Stimulated activated CD8-positive, alpha-beta memory T cell treated with anti-CD3 and anti-CD28 coated beads, Interleukin-15, amount 100 ng/mL, for 24 hours (primary cell): ENCODE measurements at places on chromosomes 4 and X.

DNA sequence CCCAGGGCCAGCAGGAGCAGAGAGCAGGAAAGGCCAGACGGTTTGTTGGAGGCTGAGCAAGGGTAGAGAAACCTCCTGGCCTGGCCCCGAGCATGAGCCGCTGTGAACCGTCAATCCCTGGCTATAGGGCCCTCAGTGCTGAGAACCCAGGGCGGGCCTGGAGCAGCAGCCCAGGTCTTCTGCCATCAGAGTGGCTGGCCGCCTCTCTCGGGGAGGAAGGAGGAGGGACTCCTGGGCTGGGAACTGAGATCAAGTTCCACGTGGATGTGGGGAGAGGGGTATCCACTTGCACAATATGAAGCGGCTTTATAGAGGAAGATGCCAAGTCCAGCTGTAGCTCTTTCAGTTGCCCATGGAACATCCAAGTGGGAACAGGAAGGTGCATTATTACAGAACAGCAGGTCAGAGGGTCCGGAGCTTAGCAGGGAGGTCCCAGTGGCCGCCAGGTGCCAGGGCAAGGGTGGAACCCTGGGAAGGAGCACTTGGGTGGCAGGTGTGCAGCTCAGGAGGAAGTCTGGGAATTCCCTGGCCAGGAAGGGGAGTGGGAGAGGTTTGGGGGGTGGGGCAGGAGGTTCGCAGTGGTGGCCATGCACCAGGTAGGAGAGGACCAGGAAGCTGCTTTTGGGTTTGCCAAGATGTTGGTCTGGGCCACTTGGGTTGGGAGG lies 31.7 kb upstream of the CRMP1 start:
- no peak for DNase-seq

DNA sequence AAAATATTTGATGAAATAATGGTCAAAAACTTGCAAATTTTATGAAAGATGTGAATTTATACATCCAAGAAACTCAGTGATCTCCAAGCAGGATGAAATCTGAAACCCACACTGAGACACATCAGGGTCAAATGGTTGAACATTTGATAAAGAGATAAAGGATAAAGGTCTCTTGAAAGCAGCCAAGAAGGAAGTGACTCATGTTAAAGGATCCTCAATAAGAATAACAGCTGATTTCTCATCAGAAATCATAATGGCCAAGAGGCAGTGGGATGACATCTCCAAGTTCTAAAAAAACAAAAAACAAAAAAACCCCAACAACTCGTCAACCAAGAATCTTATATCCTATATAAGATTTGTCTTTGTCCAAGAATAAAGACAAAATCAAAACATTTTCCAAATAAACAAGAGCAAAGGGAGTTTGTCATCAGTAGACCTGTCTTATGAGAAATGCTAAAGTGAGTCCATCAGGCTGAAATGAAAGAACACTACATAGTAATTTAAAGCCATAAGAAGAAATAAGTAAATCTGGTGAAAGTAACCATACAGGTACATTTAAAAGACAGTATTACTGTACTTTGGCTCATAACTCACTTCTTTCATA lies 121.7 kb downstream of the PDS5A start:
- no peak for DNase-seq

DNA sequence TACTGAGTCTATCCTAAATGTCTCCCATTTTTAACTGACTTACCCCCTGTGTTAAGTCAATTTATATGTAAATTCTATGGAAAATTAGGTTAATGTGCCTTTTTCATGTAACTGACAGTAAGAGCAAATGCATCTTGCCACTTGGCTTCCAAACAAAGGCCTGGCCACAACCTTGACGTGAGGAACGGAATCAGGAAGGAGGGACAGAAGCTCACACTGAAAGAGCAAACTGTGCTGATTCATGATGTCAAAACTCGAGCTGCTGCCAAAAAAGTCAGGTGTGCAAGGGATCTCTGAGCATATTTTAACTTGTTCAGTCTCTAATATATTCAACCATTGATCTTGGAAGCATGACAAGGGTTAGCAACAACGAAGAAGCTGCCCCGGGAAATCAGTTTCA lies 35.8 kb downstream of the GPM6A start:
- DNase-seq = no peak

DNA sequence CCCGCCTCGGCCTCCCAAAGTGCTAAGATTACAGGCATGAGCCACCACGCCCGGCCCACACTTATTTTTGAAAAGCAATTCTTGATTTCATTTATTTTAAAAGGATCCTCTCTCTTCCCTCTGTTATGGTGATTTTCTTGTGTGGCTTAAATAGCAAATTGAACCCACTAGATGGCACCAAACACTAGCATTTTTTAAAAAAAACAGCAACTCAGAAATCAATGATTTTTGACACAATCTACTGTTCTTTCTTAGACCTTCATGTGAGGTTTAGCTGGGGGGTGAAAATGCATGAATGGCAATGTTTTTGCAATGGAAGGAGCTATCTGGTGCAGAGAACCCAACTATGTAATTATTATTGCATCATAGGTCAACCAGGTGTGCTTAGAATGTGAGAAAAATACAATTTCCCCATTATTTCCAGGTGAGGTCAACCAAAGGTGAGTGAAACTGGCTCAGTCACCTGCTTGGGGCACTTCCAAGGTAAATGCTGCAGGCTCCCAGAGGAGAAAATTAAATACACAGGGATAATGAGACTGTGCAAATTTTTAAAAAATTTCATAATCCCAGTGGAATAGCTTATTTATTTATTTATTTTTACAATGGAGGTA lies 226.7 kb upstream of the PRKX start:
- DNase-seq = no peak

DNA sequence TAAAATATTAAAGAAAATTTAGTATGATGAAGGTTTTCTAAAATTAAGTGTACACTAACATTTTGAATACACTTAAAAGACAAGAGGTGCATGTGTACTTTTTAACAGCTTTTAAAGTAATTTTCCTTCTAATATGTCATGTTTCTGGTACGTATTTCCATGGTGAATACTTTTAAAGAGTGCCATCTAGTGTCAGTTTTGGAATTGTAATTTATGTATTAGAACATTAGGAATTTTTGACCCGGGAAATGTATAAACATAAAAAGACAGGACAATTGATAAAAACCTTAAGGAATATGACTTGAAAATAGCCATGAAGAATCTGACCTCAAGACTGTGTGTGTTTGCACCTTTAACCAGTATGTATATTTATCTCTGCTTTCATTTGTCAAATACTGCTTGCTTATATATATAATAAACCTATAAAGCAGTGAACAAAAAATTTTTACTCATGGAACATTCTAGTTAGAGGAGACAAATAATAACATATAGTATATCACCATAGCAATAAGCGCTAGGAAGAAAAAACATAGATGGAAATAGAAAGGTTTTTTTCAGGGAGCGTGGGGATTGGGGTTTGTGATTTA lies 7.2 kb downstream of the GSTCD start:
- no peak for DNase-seq

GRCh38 chr4:23986270-23986669 lies 96.4 kb upstream of the PPARGC1A start:
- DNase-seq = no peak

GRCh38 chr4:18247189-18247588 lies 225.6 kb upstream of the LCORL start:
- no peak for DNase-seq

DNA sequence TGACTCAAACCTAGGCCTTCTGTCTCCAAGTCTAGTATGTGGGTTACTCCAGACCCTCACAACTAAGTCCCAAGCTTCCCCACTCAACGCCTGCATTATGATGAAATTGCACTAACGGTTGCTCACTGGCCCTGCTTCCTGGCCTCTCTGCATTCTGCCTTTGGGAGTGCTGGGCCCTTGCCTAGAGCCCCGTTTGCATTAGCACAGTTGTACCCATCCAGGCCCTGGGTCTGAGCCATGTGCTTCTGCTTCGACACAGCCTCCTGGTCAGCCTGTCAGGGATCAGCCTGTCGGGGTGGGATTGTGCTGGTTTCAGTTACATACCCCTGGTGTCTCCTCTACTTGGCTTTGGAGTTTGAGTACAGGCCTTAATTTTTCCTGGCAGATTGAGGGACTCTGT lies 58.4 kb downstream of the DCUN1D4 start:
- no peak for DNase-seq

DNA sequence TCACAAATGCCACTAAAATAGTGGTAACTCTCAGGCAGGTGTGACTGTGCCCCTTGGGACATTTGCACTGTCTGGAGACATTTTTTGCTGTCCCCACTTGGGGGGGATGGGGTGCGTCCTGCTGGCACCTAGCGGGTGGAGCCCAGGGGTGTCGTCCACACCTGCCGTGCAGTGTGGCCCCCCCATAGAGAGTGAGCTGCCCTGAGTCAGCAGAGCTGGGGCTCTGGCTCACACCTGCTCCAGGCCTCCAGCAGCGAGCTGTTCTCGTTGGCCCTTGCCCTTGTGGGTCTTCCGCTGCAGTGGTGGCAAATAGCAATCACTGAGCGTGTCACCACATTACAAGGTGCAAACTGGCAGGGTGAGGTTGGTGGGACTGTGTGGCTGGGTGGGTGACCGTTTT lies 64.6 kb downstream of the CLDN34 start:
- DNase-seq = no peak

GRCh38 chr4:168394556-168394955 lies 76.0 kb upstream of the DDX60 start:
- DNase-seq = no peak

GRCh38 chr4:65589331-65589730 lies 81.0 kb downstream of the EPHA5 start:
- no peak for DNase-seq

- no peak for DNase-seq
Observed at GRCh38 chr4:185585211-185585610, 49.9 kb upstream of the PDLIM3 start.

GRCh38 chr4:948936-949300 lies 16.7 kb downstream of the TMEM175 start:
- no peak for DNase-seq

- no peak for DNase-seq
Observed at GRCh38 chr4:160869899-160870298, 1293.9 kb downstream of the FSTL5 start.

DNA sequence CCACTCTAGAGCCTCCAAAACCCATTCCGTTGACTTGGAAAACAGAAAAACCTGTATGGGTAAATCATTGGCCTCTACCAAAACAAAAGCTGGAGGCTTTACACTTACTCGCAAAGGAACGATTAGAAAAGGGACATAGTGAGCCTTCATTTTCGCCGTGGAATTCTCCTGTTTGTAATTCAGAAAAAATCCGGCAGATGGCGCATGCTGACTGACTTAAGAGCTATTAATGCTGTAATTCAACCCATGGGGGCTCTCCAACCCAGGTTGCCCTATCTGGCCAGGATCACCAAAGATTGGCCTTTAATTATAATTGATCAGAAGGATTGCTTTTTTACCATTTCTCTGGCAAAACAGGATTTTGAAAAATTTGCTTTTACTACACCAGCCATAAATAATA lies 60.8 kb downstream of the ZNF732 start:
- DNase-seq = peak; percentile 6
